NCI-H146 (cell line): ENCODE measurements at places on chromosomes 12 and 14.

- DNase-seq = peak; percentile 74
Measured at GRCh38 chr14:41785696-41786095, 179.0 kb downstream of the LRFN5 start.

- no peak for DNase-seq
Measured at GRCh38 chr12:124008595-124008994, 35.6 kb downstream of the ZNF664 start.

- DNase-seq = no peak
Measured at GRCh38 chr14:78704965-78705364, 534.8 kb downstream of the NRXN3 start.

GRCh38 chr12:49872781-49873181 lies 29.9 kb upstream of the BCDIN3D start:
- no peak for DNase-seq

- DNase-seq = no peak
Measured at GRCh38 chr12:122523846-122524718, 2.7 kb downstream of the RSRC2 start.

DNA sequence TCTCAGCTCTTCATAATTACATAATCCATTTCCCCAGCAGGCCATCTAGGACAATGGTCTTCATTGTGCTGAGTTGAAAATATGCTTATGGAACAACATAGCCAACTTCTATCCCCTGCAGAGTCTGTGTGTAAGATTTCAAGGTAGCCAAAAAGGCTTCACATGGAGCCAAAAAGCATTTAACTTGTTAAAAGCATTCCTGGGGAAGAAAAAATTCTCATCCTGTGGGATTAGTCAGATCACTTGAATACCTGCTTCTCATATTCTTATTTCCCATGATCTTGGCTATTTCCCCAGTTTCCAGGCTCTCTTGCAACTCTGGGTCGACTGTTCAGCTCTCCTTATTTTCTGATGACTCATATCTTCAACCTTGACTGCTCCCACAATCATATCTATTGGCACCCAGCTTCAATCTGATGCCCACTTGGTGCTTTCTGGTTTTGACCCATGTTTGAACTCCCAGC lies 178.9 kb downstream of the KLHL28 start:
- DNase-seq = no peak

- no peak for DNase-seq
Measured at GRCh38 chr12:116039081-116039480, 238.4 kb downstream of the MED13L start.

DNA sequence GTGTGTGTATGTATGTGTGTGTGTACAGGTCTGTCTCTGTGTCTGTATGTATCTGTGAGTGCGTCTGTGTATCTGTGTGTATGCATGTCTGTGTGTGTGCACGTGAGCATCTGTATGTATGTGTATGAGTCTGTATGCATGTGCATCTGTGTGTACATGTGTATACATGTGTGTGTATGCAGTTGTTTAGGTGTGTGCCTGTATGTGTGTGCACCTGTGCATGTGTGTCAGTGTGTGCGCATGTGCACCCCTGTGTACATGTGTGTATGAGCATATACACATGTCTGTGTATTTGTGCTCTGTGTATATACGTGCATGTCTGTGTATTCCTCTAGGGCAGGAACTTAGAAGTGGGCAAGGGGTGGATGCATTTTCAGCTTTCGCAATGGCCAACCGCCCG lies 116.0 kb downstream of the TMEM132C start:
- DNase-seq = no peak

DNA sequence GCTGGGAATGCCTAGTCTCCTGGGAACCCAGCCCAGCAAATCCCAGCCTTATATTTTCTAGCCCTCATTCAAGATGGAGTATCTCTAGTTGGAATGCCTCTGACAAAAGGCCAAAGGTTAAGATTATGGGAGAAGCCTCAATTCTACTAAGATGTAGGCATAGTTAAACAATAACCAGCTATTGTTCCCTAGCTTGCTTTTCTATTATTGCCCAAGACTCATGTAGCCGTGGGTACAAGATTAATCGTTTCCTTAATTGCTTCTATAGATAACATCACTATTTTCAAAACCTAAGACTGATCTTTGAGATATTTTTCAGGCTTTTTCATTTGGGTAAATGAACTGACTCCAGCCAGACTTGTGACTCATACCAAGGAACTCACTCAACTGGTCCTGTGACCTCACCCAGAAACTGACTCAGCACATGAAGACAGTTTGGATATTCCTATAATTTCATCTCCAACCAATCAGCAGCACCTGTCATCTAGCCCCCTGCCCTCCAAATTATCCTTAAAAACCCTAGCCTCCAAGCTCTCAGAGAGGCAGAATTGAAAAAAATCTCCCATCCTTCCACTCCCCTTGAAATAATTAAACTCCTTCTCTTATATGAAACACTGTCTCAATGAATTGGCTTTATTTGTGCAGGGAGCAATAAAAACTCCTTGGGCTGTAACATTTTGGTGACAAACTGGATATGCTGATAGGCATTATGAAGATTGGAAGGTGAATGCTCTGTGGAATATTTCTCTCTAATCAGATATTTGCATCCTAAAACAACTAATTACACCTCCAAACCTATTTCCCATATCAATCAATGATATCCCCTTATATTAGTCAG lies 589.0 kb downstream of the C12orf50 start:
- no peak for DNase-seq

- DNase-seq = no peak
Measured at GRCh38 chr12:91901381-91902074, 244.1 kb downstream of the BTG1 start.

DNA sequence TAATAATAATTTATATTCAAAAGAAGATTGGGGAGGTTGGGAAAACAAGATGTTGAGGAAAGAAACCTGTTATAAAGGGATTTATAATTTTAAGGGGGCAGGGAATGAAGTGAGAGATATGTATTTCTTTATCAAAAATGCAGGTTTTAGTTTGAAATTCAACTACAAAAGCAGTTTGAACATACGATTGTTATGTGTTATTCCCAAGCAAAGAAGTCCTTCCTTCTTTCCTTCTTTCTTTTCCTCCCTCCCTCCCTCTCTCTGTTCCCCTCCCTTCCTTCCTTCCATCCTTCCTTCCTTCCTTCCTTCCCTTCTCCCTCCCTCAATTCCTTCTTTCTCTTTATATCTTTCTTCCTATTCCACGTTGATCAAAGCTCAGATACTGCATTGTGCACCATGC lies 173.3 kb downstream of the NOVA1 start:
- DNase-seq = no peak

DNA sequence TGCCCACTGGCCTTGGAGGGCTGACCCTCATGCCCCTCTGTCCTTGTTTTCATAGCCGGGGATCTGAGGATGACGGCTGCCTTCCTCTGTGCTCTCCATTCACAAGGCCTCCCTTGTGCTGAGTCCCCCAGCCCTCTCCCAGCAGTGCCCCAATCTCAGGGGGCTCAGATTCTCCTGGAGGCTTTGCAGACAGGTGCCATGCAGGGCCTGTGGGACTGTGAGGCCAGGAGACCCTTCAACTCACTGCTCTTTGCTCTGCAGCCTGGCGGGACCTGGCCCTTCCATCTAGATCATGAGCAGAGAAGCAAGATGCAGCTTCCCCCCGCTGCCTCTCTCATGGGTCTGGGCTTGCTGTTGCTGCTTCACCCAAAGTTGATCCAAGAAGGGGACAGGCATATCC lies 356.0 kb downstream of the BCL11B start:
- no peak for DNase-seq

DNA sequence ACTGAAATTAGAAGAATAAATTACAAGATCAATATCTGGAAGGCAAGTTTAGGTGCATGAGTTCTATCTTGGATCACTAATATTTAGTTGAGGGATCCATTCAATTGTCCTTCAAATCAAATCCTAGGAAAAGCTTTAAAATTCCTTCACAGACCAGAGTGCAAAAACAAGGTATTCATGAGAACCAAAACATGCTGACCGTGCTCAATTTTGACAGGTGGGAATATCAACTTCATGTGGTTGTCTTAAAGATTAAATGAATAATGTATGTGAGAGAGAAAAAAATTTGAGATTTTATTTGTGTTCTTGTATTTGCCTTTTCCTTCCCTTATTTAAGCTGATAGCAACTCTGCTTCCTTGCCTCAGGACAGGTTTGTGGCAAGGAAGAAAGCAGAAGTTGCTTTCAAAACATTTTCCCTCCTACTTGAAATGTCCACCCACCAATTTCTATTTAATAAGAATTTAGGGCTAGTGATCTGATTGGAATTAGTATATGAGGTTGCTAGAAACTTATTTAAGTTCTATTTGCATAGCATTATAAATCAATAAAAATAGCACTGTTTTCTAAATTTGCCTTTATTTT lies 4.9 kb upstream of the PPP1R12A start:
- DNase-seq = no peak

DNA sequence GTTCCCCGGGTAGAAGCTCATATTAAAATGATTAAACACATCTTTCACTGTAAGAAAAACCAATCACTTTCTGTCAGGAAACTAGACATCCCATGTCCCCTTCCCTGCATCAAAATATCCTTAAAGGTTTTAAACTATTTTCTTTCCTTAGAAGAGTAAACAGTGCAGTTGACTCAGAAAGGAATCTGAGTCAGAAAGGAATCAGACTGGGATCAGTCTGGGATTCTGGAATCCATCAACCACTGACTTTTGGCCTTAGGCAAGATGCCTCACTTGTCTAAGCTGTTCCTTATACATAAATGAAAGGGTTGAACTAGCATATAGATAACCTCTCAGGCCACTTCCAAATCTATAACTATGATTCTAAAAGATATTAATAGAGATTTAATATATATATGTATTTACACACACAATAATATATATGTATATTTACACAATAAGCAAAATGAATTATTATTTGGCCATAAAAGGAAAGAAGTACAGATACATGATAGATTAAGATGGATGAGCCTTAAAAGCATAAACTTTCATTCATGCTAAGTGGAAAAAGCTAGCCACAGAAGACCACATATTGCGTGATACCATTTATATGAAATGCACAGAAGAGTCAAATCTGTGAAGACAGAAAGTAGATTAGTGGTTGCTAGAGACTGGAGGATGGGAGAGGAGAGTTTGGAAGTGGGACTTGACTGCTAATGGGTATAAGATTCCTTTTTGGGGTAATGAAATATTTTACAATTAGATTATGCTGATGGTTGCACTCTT lies 114.4 kb downstream of the SLC38A1 start:
- no peak for DNase-seq

- no peak for DNase-seq
Measured at GRCh38 chr12:111448846-111449790, 43.4 kb downstream of the SH2B3 start.

DNA sequence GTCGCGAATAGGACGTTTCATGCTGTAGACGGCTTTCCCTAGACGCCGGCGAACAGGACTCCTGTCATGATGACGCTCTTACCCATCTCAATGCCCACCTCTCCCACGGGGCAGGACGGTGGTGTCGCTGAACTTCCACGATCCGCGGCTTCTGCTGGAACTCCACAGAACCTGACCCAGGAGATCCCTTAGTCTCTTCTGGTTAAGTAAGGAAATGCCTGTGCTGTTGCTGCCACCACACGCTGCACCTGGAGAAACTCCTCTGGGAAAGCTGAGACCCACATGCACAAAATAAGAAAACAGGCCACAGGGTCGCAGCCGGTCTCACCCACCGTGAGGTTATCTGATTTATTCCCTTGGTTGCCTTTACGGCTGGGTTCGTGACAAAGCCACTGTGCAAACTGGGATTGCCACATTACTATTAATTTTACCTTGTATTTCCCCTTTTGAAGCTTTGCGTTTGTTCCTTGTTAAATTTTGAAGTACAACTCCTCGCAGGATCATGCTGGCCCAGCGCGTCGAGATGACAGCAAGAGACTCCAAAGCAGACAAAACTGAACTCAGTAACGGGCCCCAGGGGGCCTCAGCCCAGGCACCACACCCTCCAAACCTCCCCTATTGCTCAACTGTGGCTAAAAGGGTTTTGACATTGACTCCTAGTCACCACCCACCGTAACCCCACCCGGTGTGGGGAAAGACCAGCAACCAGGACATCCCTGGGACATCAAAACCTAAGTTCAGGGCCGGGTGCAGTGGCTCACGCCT lies 9.2 kb upstream of the MMP17 start:
- no peak for DNase-seq

DNA sequence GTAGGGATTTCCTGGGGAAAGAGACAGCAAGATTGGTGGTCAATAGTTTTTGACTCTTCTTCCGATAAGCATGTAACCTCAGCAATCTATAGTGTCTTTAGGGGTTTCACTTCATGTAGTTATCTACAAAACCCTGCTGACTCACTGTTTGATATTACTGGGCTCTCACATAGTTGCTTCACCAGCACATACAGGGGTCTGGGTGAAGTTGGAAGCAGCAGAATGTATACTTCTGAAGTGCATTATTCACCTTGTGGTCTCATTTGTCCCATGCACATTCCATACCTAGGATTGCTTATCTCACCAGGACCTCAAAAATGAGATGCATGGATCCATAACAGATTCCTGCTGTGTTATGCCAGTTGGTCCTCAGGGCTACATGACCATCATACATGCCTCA lies 280.0 kb downstream of the LRIG3 start:
- peak; percentile 3 for DNase-seq

- no peak for DNase-seq
Measured at GRCh38 chr14:66228267-66228970, 257.8 kb upstream of the CCDC196 start.

- DNase-seq = peak; percentile 20
Measured at GRCh38 chr14:89617481-89618329, 200.7 kb upstream of the FOXN3 start.

GRCh38 chr14:68718023-68718990 lies 74.6 kb downstream of the ZFP36L1 start:
- no peak for DNase-seq

- DNase-seq = no peak
Measured at GRCh38 chr14:95292660-95293425, 26.9 kb downstream of the CLMN start.

DNA sequence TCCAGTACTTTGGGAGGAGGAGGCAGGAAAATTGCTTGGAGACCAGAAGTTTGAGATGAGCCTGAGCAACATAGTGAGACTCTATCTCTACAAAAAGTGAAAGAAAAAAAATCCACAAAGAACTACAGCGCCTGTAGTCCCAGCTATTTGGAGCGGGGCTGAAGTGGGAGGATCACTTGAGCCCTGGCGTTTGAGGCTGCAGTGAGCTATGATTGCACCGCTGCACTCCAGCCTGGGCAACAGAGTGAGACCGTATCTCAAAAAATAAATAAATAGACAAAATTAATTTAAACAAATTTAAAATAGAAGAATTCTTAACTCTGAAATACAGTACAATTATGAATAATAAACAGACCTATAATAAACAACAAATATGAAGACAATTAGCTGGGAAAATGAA lies 40.9 kb downstream of the ATL1 start:
- DNase-seq = no peak

- no peak for DNase-seq
Measured at GRCh38 chr12:71070416-71071128, 87.2 kb downstream of the TSPAN8 start.

GRCh38 chr14:105486974-105487448 lies 325 bp downstream of the CRIP1 start:
- peak; percentile 61 for DNase-seq

DNA sequence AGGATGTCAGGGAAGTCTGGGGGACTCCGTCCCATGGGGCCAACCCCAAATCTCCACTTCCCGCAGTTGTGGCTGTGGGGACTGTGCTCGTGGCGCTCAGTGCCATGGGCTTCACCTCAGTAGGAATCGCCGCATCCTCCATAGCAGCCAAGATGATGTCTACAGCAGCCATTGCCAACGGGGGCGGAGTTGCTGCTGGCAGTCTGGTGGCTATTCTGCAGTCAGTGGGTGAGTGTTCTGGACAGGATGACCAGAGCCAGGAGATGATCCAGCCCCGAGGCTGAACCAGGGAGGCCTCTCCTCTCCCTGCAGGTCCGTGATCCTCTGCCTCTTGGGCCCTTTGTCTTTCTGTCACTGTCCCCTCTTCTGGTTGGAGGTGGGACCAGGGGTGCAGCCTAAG lies 8.8 kb upstream of the IFI27 start:
- DNase-seq = no peak

- no peak for DNase-seq
Measured at GRCh38 chr12:132437943-132438700, 51.8 kb upstream of the FBRSL1 start.
